ENCODE measurements at places on chromosomes 3 and 15.

- no peak overlapping the region for H3K27ac ChIP-seq
- peaks cover 13% of the 10 kb centered on the region for H3K4me1 ChIP-seq
Observed at GRCh38 chr3:46874430-46874829, 3.1 kb upstream of the PTH1R start.

GRCh38 chr3:113151461-113152031 lies 59.8 kb upstream of the BOC start:
- no peak overlapping the region for H3K27ac ChIP-seq
- no peak for DNase-seq
- H3K36me3 ChIP-seq = no peaks in the 10 kb centered on the region
- no peaks in the 10 kb centered on the region for H3K4me1 ChIP-seq

GRCh38 chr15:101497017-101497416 lies 7.5 kb upstream of the PCSK6 start:
- DNase-seq = no peak
- no peaks in the 10 kb centered on the region for H3K36me3 ChIP-seq
- no peak overlapping the region for H3K27ac ChIP-seq
- peaks cover 58% of the 10 kb centered on the region for H3K27me3 ChIP-seq
- H3K4me1 ChIP-seq = peaks cover 23% of the 10 kb centered on the region

DNA sequence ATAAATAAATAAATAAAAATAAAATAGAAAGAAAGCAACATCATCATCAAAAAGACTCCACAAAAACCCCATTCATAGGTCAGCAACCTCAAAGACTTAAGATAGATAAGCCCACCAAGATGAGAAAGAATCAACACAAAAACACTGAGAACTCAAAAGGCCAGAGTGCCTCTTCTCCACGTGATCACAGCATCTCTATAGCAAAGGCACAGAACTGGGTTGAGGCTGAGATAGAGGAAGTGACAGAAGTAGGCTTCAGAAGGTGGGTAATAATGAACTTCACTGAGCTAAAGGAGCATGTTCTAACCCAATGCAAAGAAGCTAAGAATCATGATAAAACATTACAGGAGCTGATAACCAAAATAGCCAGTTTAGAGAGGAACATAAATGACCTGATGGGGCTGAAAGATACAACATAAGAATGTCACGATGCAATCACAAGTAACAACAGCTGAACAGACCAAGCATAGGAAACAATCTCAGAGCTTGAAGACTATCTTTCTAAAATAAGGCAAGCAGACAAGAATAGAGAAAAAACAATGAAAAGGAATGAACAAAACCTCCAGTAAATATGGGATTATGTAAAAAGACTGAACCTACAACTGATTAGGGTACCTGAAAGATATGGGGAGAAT lies 26.4 kb downstream of the GNB5 start:
- H3K4me3 ChIP-seq = no peak overlapping the region
- H3K27me3 ChIP-seq = no peaks in the 10 kb centered on the region
- peaks cover 28% of the 10 kb centered on the region for H3K36me3 ChIP-seq
- no peak for DNase-seq
- H3K4me1 ChIP-seq = peaks cover 34% of the 10 kb centered on the region

- no peak overlapping the region for H3K4me3 ChIP-seq
- no peak overlapping the region for H3K27ac ChIP-seq
- H3K36me3 ChIP-seq = no peaks in the 10 kb centered on the region
- H3K4me1 ChIP-seq = peaks cover 33% of the 10 kb centered on the region
- peaks cover 2% of the 10 kb centered on the region for H3K27me3 ChIP-seq
- no peak for DNase-seq
Observed at GRCh38 chr3:45055411-45056143, 29.5 kb downstream of the CLEC3B start.

- peaks cover 18% of the 10 kb centered on the region for H3K36me3 ChIP-seq
- H3K4me3 ChIP-seq = no peak overlapping the region
- no peak overlapping the region for H3K27ac ChIP-seq
- no peaks in the 10 kb centered on the region for H3K27me3 ChIP-seq
- no peak for DNase-seq
Observed at GRCh38 chr3:63961891-63962290, 49.7 kb upstream of the SCAANT1 start.

- DNase-seq = no peak
- H3K4me1 ChIP-seq = peaks cover 23% of the 10 kb centered on the region
- H3K4me3 ChIP-seq = no peak overlapping the region
Observed at GRCh38 chr3:18847583-18848197, 300.6 kb upstream of the KCNH8 start.

GRCh38 chr15:64949383-64950186 lies 37.9 kb downstream of the ANKDD1A start:
- no peak overlapping the region for H3K4me3 ChIP-seq
- no peaks in the 10 kb centered on the region for H3K27me3 ChIP-seq
- peaks cover 1% of the 10 kb centered on the region for H3K4me1 ChIP-seq
- no peaks in the 10 kb centered on the region for H3K36me3 ChIP-seq

GRCh38 chr3:25895443-25895842 lies 105.6 kb downstream of the OXSM start:
- DNase-seq = no peak
- H3K27ac ChIP-seq = no peak overlapping the region
- no peaks in the 10 kb centered on the region for H3K27me3 ChIP-seq
- H3K4me3 ChIP-seq = no peak overlapping the region

DNA sequence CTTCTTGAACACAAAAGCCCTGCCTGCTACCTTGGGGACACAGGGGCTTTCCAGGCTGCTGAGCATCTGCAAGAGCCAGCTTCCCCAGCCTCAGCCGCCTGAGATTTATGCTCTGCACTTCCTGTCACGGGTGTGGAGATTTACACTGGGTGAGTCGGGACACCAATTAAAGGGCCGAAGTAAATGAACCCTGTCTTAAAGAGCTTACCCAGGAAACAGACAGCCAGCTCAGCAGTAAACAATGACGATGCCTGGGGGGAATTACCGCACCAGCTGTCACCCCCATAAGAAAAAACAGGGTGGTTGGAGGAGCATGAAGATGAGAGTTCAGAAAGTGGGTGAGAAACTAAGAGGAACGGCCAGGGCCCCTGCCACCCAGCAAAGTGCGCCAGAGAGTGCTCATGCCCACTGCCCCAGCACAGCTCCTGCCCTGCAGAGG lies 37.5 kb upstream of the IQSEC1 start:
- no peaks in the 10 kb centered on the region for H3K27me3 ChIP-seq
- peaks cover 8% of the 10 kb centered on the region for H3K4me1 ChIP-seq
- no peaks in the 10 kb centered on the region for H3K36me3 ChIP-seq
- H3K4me3 ChIP-seq = no peak overlapping the region
- peak; percentile 36 for DNase-seq

DNA sequence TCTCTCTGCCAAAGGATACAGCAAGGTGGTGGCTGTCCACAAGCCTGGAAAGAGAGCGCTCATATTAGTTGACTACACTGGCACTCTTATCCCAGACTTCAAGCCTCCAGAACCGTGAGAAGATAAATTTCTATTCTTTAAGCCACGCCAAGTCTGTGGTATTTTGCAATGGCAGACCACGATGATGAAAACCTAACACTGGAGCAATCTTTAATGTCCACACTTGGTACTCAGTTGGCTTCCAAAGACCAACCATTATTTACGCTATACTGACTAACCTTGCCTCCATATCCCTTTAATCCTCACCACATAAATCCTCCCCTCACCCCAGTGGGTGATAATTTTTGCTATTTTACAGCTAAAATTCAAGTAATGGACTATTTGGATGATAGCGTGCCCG lies 16.9 kb upstream of the LACTB start:
- H3K4me3 ChIP-seq = no peak overlapping the region
- no peaks in the 10 kb centered on the region for H3K4me1 ChIP-seq
- no peaks in the 10 kb centered on the region for H3K36me3 ChIP-seq

GRCh38 chr15:40769274-40770146 lies at the start of gene C15orf62:
TSS of gene C15orf62 (plus strand) at chr15:40769980. CDS start at chr15:40770496, 516 bp downstream.
- peak within 1 kb of the TSS; percentile 94 for H3K27ac ChIP-seq
- peaks cover 64% of the 10 kb centered on the region for H3K36me3 ChIP-seq
- no peaks in the 10 kb centered on the region for H3K27me3 ChIP-seq
- H3K4me1 ChIP-seq = peaks cover 49% of the 10 kb centered on the region

DNA sequence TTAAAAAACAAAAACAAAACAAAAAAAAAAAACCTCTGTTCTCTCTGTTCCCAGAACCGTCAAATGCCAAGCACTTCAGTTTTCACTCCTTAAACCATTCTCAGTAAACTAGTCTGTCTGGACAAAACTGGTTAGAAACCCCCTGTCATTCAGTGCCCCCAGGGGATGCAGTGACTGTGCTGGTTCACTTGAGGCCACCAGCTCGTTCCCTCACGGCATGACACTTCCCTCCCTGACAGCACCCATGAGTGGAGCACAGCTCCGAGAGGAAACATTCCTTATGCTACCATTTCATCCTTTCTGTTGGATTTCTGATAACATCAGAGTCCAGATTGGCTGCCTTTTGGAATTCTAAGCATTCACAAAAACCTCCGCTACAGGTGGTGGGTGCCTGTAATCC lies 244.0 kb upstream of the TPM1 start:
- DNase-seq = no peak
- no peaks in the 10 kb centered on the region for H3K4me1 ChIP-seq

- H3K4me3 ChIP-seq = no peak overlapping the region
Observed at GRCh38 chr3:123757281-123757940, 126.7 kb downstream of the MYLK start.

GRCh38 chr3:156628836-156629618 lies 45.4 kb upstream of the TIPARP start:
- H3K4me3 ChIP-seq = no peak overlapping the region
- H3K4me1 ChIP-seq = peaks cover 5% of the 10 kb centered on the region
- DNase-seq = no peak
- H3K36me3 ChIP-seq = no peaks in the 10 kb centered on the region
- no peaks in the 10 kb centered on the region for H3K27me3 ChIP-seq

DNA sequence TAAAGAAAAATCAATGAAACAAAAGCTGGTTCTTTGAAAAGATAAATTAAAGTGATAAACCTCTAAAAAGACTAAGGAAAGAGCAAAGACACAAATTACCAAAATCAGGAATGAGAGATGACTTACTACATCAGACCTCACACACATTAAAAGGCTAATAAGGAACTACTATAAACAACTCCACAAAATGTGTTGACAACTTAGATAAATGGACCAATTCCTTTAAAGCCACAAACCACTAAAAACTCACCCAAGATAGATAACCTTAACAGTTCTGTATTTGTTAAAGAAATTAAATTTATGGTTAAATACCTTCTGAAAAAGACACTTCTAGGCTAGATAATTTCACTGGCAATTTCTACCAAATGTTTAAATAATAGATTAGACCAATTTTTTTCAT lies 170.4 kb downstream of the SMAD6 start:
- H3K4me3 ChIP-seq = no peak overlapping the region
- peaks cover 24% of the 10 kb centered on the region for H3K27me3 ChIP-seq
- H3K27ac ChIP-seq = no peak overlapping the region
- H3K36me3 ChIP-seq = no peaks in the 10 kb centered on the region

DNA sequence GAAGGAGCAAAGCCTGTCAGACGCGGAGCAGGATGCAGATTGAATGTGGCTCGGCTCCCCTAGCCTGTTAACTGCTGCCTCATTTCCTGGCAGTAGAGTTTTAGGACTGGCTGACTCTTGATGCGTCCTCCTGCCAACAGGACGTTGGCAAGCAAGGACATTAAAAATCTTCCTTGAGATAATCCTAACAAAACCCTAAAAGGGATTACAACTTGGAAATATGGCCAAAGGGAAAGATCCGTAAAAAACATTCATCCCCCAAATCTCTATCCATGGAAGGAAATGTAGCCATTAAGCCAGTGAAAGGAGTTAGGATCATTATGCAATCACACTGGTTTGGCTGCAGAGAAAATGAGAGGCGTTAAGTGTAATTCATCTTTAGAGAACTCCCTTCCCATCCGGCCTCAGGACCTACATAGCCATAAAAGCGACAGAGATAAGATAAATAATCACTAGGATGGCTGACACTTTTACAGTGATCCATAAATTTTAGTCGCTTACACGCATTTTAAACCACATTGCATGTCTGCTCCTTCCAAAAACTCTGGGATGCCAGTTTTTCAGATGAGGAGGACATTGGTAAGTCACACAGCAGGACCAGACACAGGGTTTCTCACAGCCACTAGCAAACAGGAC lies 44.5 kb upstream of the C3orf80 start:
- no peak for DNase-seq
- no peak overlapping the region for H3K4me3 ChIP-seq
- H3K4me1 ChIP-seq = no peaks in the 10 kb centered on the region

DNA sequence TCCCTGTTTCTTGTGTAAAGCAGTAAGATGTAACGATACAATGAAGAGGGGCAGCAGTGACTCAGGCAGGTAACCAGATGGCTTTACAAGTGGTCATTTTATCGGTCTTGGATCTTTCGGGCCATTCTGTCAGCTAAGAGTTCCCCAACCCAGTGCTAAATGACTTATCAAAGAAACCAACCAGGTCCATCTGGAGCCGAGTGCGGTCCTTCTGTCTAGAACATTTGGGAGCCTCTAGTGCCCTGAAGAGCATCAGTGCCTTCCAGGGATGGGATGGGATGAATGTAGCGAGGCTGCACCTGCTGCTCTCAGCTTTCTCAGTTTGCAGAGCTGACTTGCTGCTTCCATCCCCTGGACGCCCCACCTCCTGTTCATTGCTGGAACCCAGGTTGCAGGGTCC lies 131.7 kb upstream of the AGBL1 start:
- no peaks in the 10 kb centered on the region for H3K4me1 ChIP-seq
- no peak for DNase-seq
- peaks cover 3% of the 10 kb centered on the region for H3K27me3 ChIP-seq
- no peak overlapping the region for H3K4me3 ChIP-seq
- H3K36me3 ChIP-seq = no peaks in the 10 kb centered on the region
- no peak overlapping the region for H3K27ac ChIP-seq

DNA sequence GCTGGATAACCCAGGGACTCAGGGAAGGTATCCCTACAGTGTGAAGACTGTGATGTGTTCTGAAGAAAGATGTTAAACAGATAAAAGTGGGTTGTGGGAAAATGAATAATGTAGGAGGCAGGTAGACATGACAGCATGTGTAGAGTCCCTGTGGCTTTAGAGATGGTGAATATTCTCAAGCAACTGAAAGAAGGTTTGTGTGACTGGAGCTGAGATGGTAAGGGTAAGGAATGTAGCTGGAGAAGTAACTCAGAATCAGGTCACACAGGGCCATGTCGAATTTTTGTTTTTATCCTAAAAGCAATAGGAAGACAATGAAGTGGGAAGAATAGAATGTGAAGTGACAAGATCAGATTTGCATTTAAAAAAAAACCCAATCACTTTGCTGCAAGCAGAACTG lies 53.7 kb upstream of the TRPC1 start:
- no peaks in the 10 kb centered on the region for H3K27me3 ChIP-seq
- DNase-seq = no peak
- H3K36me3 ChIP-seq = no peaks in the 10 kb centered on the region
- H3K27ac ChIP-seq = no peak overlapping the region

DNA sequence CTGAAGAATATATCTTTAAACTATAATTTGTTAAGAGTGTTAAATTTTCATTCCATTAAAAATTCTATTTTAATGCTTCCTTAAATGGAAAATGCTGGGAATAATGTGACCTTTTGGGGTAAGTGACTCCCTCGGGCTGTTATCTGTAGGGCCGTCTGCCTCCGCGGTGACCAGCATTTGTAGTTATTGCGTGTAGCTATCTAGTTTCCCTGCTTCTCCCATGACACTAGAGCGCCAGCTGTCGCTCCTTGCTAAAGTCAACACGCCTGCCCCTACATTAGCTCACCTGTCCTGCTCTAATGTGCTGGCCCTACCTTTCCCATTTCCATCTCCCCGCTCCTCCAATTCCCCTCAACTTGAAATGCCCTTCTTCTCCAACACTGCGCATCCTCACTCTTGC lies 12.4 kb upstream of the CHRM5 start:
- no peaks in the 10 kb centered on the region for H3K27me3 ChIP-seq
- H3K27ac ChIP-seq = no peak overlapping the region
- H3K4me3 ChIP-seq = no peak overlapping the region

Measured in activated T-cell treated with anti-CD3 and anti-CD28 coated beads, Interleukin-2, amount 50 U/mL, for 24 hours (primary cell).